ENCODE measurements at places on chromosomes 11 and 22.

GRCh38 chr11:33160136-33160535 is 1.1 kb downstream of the CSTF3 start:
- ATAC-seq = no peak

- no peak for ATAC-seq
Measured at GRCh38 chr22:20788627-20789344, 14.9 kb downstream of the SERPIND1 start.

DNA sequence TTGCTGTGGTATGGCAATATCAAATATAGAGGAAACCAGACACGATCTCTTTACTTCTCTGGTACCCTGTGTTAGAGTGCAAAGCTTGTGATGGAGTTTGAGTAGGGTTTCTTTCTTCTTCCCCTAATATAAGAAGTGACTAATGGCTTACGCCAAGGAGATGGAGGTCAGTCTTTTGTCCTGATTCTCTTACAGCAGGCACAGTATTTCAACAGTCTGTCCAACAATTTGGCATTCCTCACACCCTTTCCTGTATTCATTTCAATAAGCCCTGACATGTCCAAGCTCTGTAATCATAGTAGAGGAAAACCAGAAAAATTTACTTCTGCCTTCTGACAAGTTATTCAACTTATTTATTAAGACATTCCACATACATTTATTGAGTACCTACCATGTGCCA is 546.2 kb downstream of the TMEM135 start:
- no peak for ATAC-seq

- no peak for ATAC-seq
Measured at GRCh38 chr11:82041764-82042163, 691.9 kb downstream of the FAM181B start.

DNA sequence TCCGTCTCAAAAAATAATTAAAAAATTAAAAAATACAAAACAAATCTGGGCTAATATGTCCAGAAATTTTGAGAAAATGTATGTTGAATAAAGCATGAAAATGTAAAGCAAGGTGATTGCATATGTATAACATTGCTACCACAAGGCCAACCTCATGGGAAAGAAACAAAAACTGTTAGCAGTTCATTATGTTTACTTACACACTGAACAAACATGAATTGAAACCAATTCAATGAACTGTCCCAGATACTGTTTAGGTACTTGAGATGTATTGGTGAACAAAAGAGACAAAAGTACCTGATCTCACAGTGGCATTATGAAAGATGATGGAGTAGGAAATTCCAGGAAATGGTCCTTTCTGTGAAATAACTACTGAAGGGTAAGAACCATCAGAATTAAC is 43.8 kb upstream of the IGLL5 start:
- no peak for ATAC-seq

- no peak for ATAC-seq
Measured at GRCh38 chr11:111878385-111878848, 548 bp downstream of the FDXACB1 start.
